Type B pancreatic cell (in vitro differentiated cells): ENCODE measurements at places on chromosomes 5 and 9.

DNA sequence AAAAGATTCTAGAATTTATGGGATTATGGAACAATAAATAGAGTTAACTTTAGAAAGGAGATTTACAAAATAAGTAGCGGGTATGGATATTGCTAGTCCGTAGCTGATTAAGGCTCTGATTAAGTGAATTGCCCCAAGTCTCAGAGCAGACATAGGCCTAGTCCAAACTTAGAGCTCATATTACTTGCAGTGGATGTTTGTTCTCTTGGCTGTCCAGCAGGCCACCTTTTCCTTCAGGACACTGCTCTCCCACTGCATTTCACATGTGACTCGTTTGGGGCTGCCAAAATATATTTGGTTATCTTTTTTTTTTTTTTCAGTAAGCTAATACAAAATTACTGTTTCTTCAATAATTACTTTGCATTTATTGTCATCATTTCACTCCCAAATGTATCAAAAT is 76.6 kb downstream of the ARRDC3 start:
- no peak for DNase-seq

DNA sequence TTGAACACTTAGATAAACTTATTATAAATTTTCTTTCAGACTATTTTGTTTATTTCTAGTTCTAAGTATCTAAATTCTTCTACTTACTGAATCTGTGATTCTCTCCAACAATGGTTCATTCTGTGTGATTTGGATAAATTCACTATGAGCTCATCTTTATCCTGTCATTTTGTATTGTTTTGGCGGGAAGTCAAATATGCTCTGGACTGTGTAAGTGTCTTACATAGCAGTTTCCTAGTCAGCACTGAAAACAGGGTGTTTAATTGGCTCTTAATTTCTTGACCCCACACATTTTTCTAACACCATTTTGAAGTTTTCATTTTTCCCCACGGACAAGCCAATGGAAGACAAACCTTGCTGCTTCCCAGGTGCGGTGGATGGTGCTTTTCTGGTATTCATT is 207.0 kb upstream of the ACO1 start:
- DNase-seq, result no peak

DNA sequence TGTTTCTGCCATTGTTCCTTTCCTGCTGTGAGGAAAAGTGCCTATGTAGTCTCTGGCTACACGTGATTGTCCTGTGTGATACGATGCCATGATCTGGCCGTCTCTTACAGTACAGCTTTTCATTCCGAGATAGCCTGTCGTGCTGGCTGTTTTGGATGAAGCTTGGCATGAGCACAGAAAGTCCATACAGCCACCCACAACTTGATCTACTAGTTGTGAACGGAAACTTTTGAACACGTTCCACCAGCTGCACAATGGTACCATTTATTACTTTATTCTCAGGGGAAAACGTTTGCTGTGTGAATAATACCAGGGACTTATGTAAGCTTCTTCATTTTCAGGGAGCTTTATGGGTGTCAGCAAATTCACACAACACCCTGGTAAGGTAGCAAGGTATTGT is 217.6 kb upstream of the ANKRD55 start:
- no peak for DNase-seq

- no peak for DNase-seq
Measured at GRCh38 chr9:76459694-76460635, 983 bp downstream of the GCNT1 start.

DNA sequence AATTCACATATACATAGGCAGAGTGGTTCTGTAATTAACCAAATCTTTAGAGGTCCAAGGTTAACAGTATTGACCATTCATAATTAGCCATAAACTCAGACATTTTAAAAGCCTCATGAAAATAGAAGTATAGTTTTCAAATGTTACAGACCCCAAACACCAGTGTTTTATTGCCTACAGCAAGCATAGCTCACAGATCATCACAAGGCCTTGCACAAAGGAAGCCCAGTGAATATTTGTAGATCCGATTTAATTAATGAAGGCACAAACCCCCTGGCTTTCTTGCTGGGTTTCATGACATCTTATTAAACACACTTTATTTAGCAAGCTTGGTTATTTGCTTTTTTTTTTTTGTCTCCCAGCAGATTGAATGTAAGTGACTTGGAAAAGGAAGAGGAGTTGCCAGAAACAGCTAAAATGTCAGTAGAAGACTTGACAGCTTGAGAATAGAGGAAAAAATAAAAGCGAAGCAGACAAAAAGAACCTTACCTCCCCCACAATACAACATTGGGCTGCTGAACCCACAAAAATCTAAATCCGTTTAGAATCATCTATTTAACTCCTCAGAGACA is 283.9 kb upstream of the TNC start:
- DNase-seq, result no peak

DNA sequence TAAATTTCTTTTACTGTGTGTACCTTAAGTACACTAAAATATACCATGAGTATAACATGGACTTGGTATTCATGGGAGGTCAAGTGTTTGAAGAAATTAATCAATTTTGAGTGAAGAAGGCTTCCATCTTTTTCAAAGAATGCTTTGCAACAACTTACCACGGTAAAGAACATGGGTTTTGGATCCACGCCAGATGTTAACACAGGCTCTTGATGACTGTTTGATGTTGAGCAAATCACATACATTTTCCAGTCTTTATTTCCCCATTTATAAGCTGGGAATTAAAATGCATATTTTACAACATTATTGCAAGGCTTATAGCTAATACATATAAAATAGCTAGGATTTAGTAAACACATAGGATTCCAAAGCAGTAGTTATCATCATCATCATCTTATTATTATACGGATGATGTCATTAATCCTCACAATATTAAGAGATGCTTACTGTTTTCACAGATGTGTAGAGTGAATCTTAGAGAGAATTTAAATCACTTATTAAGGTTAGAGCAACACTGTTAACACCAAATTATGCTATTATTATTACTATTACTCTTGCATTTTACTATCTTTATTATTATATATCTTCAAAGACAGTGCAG is 362.0 kb downstream of the PRELID2 start:
- no peak for DNase-seq

DNA sequence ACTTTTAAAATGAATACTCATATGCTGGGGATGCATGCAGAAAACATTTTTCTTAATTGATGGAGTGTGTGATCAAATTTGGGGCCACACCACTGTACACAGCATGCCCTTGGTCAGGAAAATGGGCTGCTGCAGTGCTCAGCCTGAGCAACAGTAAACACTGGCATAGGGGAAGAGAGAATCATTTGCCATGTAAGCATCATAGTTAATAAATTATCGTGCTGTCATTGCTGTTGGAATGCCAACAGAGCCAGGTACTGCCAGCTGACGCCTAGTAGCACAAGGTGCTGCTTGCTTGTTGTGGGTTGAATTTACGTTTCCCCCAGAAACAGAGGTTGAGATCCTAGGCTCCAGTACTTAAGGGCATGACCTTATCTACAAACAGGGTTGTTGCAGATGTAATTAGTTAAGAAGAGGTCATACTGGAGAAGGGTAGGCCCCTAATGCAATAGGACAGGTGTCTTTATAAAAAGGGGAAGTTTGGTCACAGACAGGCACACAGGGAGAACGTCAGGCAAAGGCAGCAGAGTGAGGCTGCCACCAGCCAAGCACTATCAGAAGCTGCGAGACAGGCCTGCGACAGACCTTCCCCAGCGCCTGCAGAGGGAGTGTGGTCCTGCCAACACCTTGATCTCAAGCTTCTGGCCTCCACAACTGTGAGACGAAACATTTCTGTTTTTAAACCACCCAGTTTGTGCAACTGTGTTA is 25.3 kb downstream of the DAP start:
- DNase-seq, result no peak

- DNase-seq, result no peak
Measured at GRCh38 chr9:85246541-85246940, 495.2 kb downstream of the AGTPBP1 start.

DNA sequence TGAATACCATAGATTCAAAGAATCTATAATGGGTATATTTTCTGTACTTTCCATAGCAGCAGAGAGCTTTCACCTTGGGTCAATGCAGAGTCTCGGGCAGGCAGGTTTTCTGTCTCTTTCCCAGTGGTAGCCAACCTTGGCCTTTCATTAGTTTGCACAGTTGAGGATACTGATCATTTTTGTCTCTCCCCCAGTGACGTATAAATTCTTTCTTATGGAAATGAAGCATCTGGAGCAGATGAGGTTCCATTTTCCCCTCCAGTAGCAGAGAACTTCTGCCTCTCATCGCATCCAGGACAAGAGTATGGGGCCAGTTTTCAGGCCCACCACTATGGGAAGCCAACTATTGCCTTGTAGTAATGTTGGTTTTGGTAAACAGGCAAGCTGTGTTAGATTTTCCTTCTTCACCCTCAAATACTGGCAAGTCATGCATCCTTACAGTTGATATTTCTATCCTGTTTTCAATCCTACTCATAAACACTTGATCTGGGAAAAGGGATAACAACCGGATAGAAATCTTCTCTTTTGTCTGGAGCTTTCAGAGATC is 845.2 kb upstream of the CDH18 start:
- DNase-seq, result no peak

DNA sequence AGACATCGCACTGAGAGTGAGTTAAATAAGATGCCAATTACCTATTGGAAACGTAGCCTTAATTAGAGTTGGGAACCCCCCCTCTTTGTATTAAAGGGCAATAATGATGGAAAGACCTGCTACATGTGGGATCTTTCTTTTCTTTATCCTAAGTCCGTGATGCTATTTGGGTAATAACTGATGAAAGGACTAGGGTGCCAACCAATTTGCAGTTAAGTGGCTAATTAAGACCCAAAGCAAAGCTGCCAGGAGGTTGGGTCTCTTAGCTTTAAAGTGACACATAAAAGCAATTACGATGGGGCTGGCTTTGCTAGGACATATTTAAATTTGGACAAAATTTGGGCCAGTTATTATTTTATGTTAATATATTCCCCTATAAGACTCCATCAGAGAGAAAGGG is 728.8 kb downstream of the NR2F1-AS1 start:
- no peak for DNase-seq

- DNase-seq, result no peak
Measured at GRCh38 chr9:80385246-80385645, 813.5 kb downstream of the TLE4 start.

- no peak for DNase-seq
Measured at GRCh38 chr9:20225826-20226225, 396.5 kb downstream of the MLLT3 start.

GRCh38 chr9:23278561-23278960 is 547.5 kb downstream of the ELAVL2 start:
- DNase-seq, result no peak

GRCh38 chr5:156778139-156778706 is 71.9 kb upstream of the PPP1R2B start:
- DNase-seq, result no peak

DNA sequence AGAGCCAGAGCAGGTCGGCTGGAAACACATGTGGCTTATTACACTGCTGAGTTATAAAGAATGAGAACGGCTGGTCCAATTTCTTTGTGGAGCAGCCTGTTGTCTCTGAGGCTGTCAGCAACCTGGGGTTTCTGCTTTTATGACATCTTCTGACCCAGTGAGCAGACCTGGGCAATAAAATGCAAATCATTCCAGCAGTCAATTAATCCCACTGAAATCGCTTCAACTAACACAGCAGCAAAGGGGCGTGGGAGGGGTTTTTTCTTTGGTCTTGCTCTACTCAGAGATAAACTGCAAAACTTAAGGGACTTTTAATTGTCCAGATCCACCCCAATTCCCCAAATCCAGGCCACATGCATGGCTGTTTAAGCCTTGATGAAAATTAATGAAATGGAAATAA is 215.7 kb downstream of the SLIT3 start:
- DNase-seq, result no peak

DNA sequence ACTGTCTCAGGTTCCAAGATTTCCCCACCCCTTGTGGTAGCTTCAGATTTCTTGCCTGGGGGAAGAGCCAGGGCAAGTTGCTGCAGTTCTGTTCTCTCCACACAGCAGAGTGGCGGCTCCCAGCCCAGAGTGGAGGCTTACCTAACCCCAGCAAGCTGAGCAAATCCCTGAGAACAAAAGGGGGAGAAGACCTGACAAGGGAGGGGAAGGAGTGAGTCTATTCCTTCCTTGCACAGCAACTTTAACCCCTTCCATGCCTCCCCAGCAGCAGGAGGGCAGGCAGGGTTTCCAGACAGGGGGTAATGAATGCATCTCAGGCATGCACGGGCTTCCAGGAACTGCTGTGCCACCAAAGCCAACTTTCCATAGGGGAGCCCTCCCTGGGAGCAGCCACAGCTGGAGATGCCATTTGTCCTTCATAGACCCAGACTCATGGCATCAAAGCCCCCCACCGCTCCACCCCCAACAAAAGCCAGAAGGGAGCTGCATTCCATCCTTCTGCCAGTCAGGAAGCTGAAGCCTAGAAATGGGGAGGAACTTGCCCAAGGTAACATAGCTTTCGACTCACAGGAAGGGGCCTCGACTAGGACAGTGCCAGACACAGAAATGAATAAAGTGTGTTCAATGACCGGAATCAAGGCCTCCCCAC is 28.8 kb upstream of the FAT2 start:
- no peak for DNase-seq

DNA sequence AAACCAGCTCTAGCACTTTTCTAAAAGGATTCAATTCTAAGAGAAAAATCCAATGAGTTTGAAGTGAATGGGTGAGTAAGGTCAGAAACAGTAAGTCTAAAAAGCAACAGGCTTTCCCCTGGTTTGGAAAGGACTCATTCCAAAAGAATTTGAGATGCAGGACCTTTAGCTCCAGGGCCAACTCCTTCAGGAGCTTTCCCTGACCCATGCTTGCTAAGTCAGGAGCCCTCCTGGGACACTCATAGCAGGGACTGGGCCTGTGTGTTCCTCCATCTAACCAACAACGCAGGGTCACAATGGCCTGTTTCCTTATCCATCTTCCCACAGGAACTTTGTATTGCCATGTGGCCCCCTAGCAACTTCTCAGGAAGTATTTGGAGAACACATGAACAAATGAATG is 198.8 kb downstream of the FRMD3 start:
- no peak for DNase-seq

DNA sequence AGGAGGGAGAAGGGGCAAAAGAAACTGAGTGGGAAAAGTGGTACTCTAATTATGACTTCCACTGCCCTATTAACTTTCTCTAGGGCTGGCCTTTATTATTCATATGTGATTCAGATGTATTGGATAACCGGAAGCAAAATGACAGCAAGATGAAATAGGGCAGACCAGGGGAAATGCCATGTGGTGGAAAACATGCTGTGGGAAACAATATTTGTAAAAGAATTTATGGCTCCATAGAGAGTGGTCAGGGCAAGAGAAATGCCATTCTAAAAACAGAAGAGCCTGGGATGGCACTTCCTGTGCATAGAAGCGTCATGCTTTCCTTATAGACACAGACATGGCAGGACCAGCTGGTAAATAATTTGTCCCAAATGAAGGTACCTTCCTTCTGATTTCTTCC is 67.7 kb downstream of the MEGF10 start:
- no peak for DNase-seq

GRCh38 chr9:21286659-21287058 is 18.5 kb downstream of the IFNA5 start:
- DNase-seq, result no peak

DNA sequence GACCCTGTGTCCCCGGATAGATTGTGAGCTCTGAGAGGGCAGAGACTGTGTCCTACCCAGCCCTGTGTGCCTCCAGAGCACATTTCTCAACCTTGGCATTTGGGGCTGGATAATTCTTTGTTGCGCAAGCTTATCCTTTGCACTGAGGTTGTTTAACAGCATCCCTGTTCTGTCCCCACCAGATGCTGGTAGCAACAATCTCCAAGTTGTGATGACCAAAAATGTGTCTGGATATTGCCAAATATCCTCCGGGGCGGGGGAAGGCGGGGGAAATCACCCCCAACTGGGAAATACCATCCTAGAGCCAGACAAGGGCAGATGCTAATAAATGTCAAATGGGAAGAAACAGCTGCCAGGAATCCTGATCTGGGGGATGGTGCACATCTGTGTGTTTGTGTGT is 24.0 kb upstream of the TNIP1 start:
- DNase-seq, result no peak

GRCh38 chr5:56650386-56650785 is 165.0 kb upstream of the MAP3K1 start:
- no peak for DNase-seq
